ENCODE measurements at places on chromosomes 12 and 14.
A peak's percentile ranks its signal among the peaks of the same experiment; 100 is the strongest.

GRCh38 chr12:64531665-64532334 is 78.5 kb upstream of the RASSF3 start:
- DNase-seq, result no peak

DNA sequence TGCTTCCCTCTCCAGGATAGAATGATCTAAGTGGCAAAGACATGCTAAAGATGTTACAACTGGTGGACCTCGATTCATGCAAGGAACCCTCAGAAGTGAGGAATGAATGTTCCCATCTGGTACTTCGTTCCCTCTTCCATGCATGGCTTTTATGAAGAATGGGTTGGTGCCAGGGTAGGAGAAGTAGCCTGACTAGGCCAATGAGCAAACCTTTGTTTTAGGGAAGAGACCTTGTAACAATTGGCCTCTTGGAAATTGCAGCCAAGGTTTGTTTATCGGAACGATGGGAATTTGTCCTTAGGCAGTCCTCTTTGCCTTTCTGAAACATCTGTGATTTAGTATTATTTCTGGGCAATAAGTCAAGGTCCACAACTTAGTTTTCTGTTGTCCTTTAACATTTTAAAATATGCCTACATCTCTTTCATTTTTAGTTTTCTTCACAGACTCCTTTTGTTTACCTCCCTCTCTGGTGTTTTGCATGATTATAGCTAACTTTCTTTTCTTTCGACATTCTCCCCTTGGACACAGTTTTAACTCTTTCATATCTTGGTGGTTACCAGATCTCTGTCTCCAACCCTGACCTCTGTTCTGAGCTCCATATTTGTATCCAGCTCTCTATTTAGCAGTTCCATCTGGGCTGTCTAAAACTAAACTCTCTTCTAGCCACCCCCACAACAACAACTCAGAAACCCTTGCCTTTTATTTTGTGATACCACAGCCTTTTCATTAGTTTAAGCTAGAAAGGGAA is 70.0 kb downstream of the DIP2B start:
- DNase-seq, result no peak

DNA sequence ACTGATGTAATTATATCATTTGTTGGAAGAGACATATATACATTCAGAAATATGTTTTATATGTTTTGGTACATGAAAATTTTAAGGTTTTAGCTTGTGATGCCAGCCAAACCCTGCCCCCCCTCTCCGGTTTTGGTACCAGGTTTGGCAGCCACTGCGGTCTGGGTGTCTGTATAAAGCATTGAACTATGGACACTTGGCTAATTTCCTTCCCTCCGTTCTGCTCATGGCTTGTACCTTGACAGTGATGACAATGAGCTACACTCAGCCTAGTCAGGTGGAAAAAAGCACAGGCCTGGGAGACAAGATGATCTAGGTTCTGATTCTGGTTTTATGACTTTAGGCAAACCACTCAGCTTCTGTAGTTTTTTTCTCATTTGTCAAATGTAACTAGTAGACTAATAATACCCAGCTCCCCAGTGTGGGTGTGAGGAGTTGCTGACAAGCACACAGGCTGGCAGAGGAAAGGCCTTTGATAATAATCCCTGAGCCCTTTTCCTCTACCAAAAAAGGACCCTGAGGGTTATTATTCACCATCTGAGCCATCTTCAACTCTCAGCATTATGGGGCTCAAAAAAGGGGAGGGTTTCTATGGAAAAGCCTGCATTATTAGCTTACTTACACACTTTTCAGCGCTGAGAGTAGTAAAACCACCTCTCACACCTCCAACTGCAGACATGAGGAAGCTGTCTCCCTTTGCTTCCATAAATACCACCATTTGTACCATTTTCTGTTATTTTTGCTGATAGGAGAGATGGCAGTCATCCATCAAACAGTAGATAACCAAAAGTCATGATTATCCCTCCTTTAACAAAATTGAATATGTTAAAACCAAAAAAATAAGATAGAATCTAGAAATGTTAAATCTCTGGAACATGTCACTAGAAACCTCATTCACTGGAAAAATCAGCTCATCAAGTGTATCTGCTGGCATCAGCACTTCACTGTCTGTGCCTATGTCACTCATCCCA is 76.3 kb upstream of the PSMC1 start:
- no peak for DNase-seq

DNA sequence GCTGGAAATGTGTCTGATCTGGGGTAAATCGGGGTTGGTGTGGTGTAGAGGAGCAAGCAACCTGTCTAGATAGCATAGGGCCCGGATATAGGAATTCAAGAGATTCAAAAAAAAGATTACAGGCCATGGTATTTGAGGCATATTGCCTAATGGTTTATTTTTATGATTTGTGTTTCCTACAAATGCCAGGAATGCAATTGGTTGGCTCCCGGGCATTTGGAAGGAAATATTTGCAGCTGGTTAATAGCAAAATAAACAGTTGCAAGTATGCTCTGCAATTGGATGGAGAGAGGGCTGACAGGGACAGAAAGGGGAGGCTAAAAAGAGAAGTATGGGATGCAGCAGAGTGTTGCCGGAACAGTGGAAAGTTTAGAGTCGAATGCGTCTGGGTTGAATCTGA is 315.6 kb upstream of the ATP2B1 start:
- DNase-seq, result no peak

GRCh38 chr14:91108941-91109611 is 4.8 kb upstream of the DGLUCY start:
- no peak for DNase-seq

DNA sequence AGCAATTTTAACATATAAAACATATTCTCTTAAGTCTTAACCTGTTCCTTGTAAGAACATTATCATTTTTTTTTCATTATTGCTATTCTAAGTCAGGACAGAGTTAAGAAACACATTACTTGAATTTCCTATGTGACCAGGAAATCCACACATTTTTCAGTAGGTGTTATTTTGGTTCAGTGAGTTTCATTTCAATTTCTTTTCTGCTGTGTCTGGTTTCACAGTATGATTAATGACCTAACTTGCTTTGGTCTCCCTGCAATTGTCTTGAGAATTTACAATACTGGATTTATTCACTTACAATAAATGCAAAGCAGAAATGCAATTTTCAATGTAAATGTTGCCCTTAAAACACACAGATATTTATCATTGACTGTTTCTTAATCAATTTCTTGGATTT is 396.9 kb upstream of the TMTC1 start:
- no peak for DNase-seq

DNA sequence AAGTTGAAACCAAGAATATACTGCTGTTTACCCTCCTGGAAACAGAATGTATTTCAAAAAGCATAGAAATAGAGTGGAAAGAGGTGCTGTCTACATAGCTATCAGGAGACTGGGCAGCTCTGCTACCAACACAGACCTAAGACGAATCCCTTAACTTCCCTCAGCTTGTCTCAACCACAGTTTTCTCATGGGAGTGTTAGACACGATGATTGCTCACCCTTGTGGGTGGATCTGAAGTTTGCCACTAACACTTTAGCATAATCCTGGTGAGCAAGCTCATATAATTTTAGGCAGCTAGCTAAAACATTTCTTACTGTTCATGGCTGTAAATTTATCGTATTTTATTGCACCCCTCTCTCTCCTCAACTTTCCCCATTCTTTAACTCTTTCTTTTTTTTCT is 38.5 kb downstream of the C12orf75 start:
- DNase-seq, result no peak

GRCh38 chr14:74501135-74501614 is 7.6 kb downstream of the ISCA2 start:
- DNase-seq, result no peak

GRCh38 chr12:116727261-116727660 is 10.6 kb downstream of the SPRING1 start:
- no peak for DNase-seq

DNA sequence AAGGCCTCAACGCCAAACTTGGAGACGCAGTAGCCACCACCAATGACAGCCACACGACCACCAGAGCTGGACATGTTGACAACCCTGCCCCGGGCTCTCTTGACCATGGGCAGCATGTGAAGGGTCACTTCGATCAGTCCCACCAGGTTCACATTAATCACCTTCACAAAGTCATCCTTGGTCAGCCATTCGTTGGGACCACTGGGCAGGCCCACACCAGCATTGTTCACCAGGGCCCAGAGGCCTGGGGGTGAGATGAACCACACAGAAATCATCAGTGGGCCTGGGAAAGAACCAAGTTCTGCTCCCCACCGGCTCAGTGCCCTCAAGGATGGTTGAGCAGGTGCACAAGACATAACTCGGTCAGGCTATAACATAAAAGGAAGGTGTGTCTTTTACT is 4.0 kb downstream of the SDR9C7 start:
- no peak for DNase-seq

DNA sequence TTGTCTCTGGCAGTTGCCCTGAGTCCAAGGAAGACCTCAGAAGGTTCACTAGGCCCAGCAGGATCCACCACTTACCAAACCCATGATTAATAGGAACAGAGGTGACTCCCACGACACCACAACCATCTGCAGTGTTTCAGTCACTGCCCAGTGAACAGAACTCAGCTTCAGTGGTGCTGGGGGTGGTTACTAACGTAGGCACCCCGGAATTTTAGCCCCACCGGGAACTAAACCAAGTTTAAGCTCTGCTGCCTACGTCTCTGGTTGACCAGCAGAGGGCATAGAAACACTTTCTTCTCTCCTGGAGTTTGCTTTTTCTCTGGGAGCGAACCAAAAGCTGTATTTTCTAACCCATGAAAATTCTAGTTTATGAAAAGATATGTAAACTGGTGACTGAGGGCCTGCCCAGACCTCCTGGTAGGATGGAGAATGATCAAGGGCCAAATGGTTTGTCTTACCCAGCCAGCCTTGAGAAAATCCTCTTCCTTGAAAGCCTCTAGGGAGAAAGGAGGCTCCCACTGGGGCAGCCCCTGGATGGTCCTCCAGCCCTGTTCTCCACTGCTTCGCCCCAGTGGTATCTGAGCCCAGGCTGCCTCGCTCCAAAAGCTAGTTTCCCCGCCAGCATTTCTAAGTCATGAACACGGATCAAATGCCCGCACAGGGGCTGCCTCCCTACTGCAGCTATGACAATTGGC is 379.8 kb downstream of the DPF3 start:
- no peak for DNase-seq

DNA sequence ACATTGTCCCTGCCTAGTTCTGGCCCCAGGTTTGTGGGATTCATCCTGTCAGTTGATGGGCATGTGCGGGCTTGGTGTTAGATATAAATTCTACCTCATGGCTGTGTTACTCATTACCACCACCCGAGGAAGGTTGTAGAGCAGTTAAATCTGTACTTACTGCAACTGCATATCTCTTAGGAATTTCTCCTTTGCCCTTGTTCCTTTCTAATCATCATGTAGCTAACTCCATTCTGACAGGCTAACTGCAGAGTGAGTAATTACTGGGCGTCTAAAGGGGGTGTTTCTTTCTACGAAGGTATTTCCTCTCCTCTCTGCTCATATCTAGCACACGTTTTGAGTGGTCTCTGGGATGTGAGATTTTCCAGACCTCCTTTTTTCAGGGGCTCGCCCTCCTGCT is 1076.7 kb downstream of the TMTC2 start:
- no peak for DNase-seq

DNA sequence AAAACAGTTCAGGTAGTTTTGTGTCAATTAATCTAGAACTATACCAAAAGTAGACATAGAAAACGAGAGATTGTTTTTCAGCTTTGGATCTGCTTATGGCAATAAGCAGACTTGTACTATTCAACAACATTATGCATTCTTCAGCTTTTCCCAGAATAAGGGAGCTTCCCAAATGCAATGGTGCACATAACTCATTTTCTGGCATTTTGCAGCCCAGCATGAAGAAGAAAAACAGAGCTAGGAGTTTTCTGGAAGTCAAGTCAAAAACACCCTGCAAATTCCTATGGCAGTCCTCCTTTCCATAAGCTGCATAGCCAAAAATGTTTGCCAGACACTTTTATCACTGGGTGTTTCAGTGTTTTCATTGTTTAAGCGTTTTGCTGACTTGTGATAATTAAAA is 314.7 kb downstream of the NAV3 start:
- DNase-seq, result no peak

DNA sequence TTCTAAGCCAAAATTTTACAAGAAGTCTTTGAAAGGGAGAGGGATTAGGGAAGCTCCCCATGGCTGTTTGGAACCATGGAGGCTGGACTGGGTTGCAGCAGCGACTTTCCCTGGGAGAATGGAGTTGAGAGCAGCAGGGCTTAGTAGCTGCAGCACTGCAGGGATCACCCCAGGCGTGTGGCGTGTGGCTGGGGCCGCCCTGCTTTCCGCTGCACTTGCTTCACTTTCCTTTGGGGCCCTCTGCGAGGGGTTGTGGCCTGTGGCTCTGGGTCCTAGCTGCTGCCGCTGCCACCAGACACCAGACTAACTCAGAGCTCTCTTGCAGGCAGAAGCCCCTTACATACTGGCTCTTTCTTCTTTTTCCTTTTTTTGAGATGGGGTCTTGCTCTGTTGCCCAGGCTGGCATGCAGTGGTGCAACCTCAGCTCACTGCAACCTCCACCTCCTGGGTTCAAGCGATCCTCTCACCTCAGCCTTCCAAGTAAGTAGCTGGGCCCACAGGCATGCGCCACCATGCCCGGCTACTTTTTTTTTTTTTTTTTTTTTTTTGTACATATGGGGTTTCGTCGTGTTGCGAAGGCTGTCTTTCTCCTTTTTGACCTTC is 25.4 kb downstream of the CCDC62 start:
- no peak for DNase-seq

DNA sequence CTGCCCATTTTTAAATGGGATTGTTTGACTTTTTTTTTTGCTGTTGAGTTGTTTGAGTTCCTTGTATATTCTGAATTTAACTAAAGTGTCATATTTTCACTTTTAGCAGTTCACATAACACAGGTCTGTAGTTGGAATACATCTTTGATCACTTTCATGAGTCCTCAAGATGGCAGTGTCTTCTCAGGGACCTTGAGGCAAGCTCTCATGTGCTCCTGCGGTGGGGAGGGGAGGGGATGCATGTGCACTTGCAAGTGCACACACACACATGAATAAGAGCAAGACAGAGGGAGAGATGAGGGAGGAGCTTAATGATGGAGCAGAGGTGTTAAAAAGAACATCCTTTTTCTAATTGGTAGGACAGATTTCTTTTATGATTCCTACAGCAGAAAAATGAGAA is 291.4 kb upstream of the OR4E1 start:
- peak; percentile 20 for DNase-seq

GRCh38 chr12:24049728-24050127 is 100.3 kb upstream of the SOX5 start:
- no peak for DNase-seq

GRCh38 chr12:69844416-69844815 is 19.4 kb downstream of the MYRFL start:
- no peak for DNase-seq

GRCh38 chr12:30976206-30976605 is 49.7 kb downstream of the TSPAN11 start:
- no peak for DNase-seq

GRCh38 chr12:79454338-79454843 is 236.4 kb downstream of the PAWR start:
- DNase-seq, result no peak

Data from T-helper 22 cell (primary cell).